OCI-M1 (cell line): ENCODE measurements at places on chromosomes 3 and 15.

- DNase-seq, result peak; percentile 53
Observed at GRCh38 chr3:16249336-16249735, 15.4 kb downstream of the DPH3 start.

- DNase-seq, result no peak
Observed at GRCh38 chr3:113142476-113142875, 68.9 kb upstream of the BOC start.

- DNase-seq, result no peak
Observed at GRCh38 chr3:45987368-45988291, 8.0 kb downstream of the FYCO1 start.

- DNase-seq, result no peak
Observed at GRCh38 chr3:145936971-145937370, 224.0 kb downstream of the PLOD2 start.

DNA sequence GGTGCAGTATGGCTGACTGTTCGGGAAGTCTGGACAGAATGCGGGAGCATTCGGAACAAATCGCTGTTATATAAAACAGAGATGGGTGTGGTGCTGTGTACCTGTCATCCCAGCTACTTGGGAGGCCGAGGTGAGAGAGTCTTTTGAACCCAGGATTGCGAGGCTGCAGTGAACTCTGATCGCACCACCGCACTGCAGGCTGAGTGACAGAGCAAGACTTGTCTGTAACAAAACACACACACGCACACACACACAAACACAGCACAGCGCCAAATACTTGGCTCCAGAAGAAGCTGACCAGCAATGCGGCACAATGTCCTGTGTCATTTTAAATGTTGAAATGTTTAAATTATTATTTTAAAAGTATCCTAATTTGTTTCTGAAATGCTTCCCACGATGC, 12.6 kb downstream of the RFTN1 start:
- no peak for DNase-seq

DNA sequence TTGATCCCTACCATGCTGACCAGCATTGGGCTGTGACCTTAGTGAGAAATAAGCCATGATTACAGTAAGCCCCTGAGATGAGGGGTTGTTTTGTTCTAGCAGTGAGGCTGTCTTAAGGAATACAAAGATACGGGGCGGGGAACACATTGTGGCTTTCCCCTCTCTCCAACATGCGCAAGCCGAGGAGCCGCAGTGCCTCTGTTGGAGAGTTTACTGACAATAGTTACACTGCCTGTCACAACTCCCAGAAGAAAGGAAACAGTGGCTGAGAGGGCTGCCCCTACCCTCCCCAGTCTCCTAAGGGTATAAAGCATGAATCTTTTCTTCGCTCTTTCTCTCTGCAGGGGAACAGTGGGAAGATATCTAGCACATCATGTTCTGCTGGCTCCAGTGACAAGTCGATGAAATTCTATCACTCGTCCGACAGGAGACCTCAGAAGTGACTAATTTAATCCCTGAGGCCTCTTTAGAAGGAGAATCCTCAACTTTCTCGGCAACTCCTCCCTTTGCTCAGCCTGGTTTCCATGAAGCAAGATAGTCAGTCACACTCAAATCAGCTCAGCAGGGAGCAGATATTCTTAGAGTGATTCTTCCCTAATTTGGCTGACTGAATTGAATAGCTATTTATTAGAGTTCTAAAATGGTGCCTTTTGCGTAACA, 409.0 kb upstream of the PROK2 start:
- DNase-seq, result no peak

- DNase-seq, result no peak
Observed at GRCh38 chr3:54619531-54619930, 308.3 kb downstream of the LRTM1 start.

DNA sequence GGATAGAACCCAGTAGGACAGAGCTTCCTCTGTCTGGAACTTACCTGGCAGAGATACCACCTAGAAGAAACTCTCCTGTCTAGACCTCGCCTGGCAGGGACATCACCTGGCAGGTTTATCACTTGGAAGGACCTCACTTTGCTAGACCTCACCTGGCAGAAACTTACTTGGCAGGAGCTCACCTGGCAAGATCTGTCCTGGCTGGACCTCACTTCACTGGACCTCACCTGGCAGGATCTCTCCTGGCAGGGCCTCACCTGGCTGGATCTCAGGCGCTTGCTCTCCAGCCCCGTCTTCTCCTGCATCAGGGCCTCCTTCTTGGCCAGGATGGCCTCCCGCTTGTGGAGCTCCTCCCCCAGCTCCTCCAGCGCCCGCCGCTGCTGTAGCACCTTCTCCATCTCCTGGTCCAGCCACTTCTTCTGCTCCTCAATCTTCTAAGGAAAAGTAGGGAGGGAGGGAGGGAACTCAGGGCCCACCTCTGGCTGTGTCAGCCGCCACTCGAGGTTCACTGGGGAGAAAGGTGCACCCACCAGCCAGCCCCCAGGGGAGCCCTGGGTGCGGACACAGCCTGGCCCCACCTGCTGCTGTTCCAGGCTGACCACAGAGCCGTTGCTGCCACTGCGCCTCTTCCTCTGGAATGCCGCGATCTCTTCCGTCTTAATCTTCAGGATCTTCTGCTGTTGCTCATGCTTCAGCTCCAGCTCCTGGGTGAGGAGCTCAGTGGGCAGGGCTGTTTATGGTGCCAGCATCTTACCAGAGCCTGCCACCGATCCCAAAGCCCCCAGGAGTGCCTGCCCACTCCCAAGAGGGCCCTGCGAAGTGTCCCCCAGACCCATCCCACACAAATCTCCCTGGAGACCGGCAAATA, 22.5 kb downstream of the KIF7 start:
- no peak for DNase-seq

DNA sequence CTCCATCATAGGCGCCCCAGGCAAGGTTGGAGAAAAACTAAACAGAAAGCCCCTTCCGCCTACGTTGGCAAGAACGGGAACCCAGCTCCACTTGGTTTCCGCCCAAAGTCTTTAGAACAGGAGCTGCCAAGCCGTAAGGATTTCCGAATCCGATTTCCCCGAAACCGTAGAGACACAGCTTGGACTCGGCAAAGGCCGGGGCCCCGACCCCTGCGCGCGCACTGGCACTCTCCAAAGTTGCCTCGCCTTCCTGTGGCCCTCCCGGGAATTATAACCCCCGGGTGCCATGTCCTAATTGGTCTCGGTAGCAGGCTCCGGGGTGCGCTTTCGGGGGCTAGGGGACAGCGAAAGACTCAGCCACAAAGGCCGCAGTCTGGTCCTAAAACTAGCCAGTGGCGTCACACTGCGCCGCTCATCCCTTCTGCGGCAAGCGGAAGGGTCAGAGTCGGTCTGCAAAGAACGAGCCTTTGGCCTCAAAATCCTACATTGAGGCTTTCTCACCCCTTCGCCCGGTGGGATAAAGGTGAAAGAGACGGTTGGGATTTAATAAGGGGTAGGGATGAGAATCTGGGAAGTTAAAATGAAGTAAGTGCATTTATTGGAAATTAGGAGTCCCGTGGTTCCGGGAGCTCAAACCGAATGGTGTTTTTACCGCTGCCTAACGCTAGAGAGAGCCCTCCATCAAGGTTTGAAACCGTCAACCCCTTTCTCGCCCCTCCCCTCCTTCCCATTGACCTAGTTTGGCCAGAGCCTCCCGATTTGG, 6.8 kb downstream of the BCL6 start:
- DNase-seq, result peak; percentile 85
